ENCODE measurements at places on chromosomes 13 and 19.

GRCh38 chr13:84686973-84687372 is 804.7 kb upstream of the SLITRK1 start:
- no peak for DNase-seq

DNA sequence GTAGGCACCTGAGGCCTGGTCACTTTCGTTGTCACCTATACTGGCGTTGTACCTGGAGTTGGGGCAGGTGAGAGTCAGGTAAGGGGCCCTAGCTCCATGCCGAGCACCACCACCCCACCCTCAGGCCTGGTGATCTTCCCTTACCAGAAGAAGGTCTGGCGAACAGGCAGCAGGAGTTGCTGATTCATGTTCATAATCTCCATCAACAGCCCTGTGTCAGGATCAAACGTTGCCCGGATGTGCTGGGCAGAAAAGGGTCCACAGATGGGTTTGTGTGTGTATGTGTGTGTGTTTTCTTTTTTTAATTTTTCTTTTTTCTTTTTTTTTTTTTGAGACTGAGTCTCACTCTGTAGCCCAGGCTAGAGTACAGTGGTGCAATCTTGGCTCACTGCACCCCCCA is 14.3 kb downstream of the MAN2B1 start:
- DNase-seq, result no peak

- DNase-seq, result no peak
Observed at GRCh38 chr13:108974686-108975085, 345.3 kb downstream of the MYO16 start.

GRCh38 chr13:99507986-99508385 is 6.7 kb downstream of the TM9SF2 start:
- no peak for DNase-seq

DNA sequence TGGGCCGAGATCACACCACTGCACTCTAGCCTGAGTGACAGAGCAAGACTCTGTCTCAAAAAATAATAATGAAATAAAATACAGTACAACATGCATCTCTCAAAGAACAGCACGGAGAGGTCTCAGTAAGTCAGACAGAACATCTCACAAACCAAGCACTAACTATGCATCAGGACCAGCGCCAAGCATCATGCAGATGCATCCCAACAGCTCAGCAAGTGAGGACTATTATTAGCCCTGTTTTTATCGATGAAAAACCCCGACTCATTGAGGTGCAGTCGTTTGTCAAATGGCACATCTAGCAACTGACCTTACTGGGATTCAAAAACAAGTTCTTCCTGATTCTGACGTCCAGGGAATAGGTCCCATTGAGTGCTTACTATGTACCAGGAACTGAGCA is 3.8 kb downstream of the C19orf47 start:
- DNase-seq, result no peak

DNA sequence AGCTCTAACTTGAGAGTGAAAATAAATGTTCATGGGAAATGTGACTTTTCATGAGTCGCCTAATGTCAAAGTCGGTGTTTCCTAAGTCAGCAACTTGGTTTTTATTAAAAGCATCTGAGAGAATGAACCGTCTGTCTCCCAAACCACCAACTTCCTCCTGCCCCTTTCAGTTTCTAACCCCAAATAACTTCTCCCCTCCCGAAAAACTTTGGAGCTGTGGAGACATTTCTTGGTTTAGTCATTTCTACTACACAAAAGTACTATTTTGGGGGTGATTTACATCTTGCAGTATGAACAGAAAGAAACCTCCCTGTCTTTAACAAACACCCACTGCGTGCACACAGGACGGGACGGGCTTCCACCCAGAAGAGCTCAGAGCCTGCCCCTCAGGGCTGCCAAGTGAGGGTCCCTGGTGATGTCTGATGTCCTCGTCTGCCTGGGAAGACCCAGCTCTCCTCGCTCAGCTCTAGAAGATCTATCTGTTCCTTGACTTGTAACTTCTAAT is 65.0 kb downstream of the RASA3 start:
- peak; percentile 73 for DNase-seq

- DNase-seq, result no peak
Observed at GRCh38 chr13:103200118-103200885, 134.1 kb upstream of the SLC10A2 start.

- no peak for DNase-seq
Observed at GRCh38 chr19:15081911-15082310, at the start of gene OR1I1. OR1I1 (plus strand) TSS chr19:15082211; CDS start chr19:15087066, 4,855 bp downstream.

GRCh38 chr19:2464389-2464788 is 7.6 kb upstream of the LMNB2 start:
- DNase-seq, result no peak

DNA sequence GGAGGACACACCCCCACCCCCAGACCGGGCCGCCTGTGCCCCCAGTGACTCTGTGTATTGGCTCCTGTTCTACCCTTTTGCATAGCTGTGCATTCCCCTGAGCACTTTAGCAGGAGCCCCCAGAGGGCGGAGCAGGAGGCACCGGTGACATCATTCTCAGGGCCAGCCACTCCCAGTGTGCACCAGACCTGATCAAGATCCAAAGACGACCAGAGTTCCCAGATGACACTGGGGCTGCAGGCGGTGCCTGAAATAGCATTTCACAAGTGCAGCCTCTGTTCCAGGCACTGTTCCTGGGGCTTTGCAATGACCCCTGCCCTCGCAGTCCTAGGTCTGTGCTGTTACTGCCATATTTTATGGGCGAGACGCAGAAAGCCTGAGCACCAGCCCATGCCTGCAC is 14.5 kb upstream of the PTPRS start:
- DNase-seq, result no peak

GRCh38 chr13:79593641-79594275 is 112.8 kb downstream of the NDFIP2 start:
- DNase-seq, result peak; percentile 92

GRCh38 chr19:47895165-47895782 is 9.2 kb upstream of the SULT2A1 start:
- peak; percentile 4 for DNase-seq

GRCh38 chr13:52851137-52851962 is 2.9 kb upstream of the PCDH8 start:
- peak; percentile 15 for DNase-seq

DNA sequence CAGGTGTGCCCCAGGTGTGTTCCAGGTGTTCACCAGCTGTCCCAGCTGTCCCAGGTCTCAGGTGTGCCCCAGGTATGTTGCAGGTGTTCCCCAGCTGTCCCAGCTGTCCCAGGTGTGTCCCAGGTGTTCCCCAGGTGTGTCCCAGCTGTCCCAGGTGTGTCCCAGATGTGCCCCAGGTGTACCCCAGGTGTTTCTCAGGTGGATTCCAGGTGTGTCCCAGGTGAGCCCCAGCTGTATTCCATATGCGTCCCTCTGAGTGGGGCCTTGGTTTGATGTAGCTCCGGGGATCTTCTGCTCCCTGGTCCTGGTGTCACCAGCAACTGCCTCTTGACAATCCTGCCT is 719 bp upstream of the GRK1 start:
- DNase-seq, result no peak

DNA sequence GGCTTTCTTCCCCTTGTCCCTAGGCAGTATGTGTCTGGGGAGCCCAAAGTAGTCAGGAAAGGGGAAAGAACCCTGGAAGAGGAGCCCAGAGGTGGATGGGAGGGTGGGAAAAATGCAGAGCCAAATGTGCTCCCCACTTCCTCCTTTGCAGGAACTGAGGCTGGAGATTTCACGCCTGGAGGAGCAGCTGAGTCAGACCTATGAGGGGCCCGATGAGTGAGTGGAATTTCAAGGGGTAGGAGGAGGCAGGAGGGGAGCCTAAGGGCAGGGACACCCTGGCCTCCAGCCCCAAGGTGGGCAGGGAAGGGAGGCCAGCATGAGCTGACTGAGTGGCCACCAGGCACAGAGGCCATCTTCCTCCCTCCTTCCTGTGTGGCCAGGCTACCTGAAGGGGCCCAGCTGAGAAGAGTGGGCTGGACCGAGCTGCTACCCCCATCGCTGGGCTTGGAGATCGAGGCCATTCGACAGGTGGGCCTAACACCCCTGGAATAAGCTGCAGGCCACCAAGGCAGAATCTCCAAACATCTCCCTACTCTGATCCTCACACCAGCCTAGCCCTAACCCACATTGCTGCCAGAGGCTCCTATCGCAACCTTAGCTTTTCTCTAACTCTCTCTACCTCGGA is 14.3 kb downstream of the PTH2 start:
- no peak for DNase-seq

DNA sequence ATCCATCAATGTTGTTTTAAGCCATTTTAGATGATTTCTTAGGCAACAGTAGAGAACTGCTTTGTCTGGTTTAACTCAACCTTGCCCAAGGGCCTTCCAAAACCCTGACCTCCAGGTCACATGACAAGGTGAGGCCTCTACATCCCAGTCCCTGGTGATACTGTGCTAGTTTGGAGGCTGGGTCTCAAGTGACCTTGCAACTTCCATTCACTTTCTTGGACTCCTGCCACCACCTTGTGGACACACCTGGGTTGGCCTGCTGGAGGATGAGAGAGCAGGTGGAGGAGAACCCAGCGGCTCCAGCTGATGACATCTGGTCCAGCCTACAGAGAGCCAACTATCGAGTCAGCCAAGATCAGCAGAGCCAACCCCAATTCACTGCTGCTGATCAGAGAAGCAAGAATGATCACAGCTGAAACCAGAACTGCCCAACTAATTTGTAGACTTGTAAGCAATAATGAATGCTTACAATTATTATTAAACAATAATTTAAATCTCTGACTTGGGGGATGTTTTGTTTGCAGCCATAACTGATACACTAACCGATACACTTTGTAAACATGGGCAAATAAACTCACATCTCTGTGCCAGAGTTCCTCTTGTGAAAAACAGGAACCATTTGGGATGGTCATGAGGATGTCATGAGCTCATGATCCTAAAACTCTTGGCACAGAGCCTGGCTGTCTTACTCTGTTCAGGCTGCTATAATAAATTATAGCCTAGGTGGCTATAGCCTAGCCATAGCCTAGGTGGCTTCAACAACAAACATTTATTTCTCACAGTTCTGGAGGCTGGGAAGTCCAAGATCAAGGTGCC is 11.5 kb downstream of the FAM187B start:
- no peak for DNase-seq

DNA sequence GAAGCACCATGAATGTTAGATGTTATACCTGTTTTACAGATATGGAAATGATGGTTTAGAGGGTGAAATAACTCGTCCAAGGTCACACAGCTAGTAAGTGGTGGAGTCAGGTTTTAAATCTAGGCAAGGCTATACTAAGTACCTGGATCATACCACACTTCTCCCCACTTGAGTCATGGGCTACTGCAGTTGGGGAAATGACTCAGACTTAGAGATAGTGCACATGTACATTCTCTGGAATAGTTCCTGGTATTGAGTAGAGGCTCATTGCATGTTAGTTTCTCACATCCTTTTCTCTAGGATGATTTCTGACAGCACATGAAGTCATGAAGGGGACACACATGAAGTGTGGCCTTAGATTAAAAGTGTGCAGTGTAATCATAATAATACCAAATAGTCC is 76.2 kb upstream of the TNFSF11 start:
- DNase-seq, result peak; percentile 90

GRCh38 chr19:35178701-35179100 is 24.2 kb downstream of the FXYD5 start:
- peak; percentile 47 for DNase-seq

- no peak for DNase-seq
Observed at GRCh38 chr19:56900573-56901097, 60.1 kb upstream of the PEG3 start.

GRCh38 chr19:29287061-29287460 is 74.1 kb upstream of the UQCRFS1 start:
- DNase-seq, result no peak

GRCh38 chr19:38648769-38649304 is 1.4 kb downstream of the ACTN4 start:
- DNase-seq, result no peak

DNA sequence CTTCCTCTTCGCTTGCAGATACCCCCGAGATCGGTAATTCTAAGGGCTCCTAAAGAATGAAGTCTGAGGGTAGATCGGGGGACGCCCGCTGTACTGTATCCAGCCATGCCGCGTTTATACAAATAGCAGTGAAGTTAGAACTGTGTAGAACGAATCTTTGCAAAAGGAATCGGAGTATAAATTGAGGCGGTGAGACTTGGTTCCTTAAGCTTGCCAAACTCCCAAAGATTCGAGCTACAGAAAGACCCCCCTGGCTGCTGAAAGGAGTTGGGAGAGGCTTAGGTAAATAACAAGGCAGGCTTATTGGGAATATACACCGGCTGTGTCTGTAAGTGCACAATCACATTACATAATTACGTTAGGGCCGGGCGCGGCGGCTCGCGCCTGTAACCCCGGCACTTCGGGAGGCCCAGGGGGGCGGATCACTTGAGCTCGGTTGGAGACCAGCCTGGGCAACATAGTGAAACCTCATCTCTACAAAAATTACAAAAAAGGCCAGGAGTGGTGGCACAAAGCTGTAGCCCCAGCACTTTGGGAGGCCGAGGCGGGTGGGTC is 12.2 kb downstream of the TMEM160 start:
- no peak for DNase-seq

DNA sequence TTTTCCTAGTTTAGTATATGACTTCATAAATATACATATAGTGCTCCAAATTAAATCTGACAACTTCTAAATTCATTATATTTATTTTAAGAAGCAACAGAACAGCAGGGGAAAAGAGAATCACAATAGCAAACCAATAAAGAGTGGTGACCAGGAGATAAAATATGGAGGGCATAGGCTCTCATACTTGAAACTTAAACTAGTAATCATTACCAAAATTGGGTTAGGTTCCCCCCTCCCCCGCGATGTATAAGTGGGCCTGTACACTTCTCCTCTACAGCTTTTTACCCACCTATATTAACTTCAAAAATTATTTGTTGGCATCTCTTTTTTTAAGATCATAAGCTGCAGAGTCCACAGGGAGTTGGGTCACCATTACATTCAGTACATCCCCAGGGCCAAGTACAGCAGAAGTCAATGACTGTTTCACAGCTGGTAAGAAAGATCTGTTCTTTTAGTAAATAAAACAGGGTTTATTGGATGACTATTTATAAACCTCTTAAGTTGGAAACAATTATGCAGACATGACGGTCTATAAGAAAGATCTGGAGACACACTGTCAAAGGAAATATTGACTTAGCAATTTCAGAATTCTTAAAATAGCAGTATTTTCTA is 29.4 kb downstream of the KLF12 start:
- no peak for DNase-seq

DNA sequence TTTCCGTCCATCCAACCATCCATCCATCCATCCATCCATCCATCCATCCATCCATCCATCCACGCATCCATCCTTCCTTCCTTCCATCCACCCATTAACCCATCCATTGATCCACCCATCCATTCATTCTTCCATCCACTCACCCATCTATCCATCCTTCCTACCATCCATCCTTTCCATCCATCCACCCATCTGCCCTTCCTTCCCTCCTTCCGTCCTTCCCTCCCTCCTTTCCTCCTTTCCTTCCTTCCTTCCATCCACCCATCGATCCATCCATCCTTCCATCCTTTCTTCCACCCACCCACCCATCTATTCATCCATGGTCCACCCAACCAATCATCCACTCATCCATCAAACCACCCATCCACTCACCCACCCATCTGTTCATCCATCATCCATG is 70.1 kb downstream of the MLLT1 start:
- no peak for DNase-seq

GRCh38 chr13:24036115-24036514 is 124.4 kb upstream of the SPATA13 start:
- peak; percentile 84 for DNase-seq

GRCh38 chr13:31803311-31803710 is 64.0 kb downstream of the RXFP2 start:
- DNase-seq, result no peak
